ENCODE measurements at places on chromosomes 5 and 9.

- DNase-seq = no peak
These were observed at the start of gene TOR4A for GRCh38 chr9:137277329-137278041. Gene TOR4A, plus strand, starts transcription at chr9:137277726. Its CDS starts 964 bp downstream, at chr9:137278690.

GRCh38 chr5:88799938-88800535 is 82.9 kb downstream of the MEF2C start:
- DNase-seq = no peak

- no peak for DNase-seq
These were observed 3.4 kb downstream of the COL5A1 start for GRCh38 chr9:134644725-134645606.

GRCh38 chr5:14097998-14098471 is 45.1 kb upstream of the TRIO start:
- no peak for DNase-seq

DNA sequence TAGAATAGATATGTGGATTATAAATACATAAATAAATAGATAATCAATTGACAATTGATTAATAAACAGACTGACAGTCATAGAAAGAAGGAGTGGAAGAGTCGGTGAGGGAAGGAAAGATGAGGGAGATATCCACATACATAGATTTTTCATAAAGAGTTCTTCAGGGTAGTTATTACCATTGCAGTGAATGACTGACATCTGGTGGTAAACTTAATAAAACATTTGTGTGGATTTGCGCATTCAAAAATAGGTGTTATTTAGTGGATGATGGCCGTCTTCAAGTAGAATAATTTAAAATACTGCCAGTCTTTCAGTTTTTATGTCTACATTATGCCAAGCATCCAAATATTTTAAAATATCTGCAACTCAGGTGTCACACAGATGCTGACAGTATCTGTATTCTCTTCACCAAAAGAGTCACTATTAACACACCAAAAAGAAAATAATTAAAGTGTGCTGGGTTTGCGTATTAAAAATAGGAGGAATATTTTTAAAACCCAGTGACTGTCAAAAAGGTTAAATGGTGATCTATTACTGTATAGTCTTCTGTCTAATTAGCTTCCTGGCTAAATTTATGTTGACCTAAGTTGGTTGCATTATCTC is 78.8 kb downstream of the GIN1 start:
- DNase-seq = no peak

- peak; percentile 5 for DNase-seq
These were observed 21.1 kb downstream of the UIMC1 start for GRCh38 chr5:176985516-176985915.

DNA sequence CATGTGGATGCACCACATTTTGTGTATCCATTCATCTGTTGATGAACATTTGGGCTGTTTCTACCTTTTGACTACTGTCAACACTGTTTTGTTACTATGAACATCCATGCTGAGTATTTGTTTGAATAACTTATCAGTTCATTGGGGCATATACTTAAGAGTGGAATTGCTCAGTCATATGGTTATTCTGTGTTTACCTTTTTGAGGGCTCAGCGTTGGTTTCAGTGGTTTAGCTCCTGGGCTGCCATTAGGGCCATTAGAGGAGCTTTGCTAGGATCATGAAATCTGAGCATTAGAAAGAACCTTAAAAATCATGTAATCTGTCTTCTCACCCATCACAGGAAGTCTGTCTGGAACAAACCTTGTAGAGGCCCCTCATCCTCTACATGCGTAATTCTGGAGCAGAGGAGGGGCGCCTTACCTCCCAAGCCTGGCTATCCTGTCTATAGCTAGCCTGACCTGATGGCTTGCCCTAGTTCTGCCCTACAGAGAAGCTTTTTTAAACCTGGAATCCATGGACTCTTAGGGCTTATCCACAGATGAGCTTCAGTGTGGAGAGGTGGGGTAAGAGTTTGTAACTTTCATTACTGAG is 92.9 kb downstream of the PDZD2 start:
- no peak for DNase-seq

DNA sequence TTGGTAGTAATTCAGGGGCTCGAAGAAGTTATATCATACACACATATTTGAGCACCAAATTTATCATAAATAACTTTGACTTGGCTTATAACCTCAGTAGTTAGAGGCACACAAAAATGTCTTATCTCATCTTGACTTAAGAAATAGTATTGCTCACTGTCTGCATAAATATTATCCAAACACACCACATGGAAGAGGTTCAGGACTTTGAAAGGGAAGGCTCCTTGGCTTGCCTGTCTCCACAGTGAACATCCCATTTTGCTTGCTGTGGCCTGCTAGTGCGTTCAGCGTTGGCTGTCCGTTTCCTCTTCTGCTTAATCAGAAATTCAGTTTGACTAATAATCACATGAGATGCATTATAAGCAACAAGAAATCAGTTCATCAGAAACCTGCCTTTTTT is 13.9 kb downstream of the GRXCR2 start:
- DNase-seq = no peak

- DNase-seq = no peak
These were observed 118.6 kb downstream of the ARRDC3 start for GRCh38 chr5:91264311-91265051.

- no peak for DNase-seq
These were observed 38.8 kb upstream of the COL5A1 start for GRCh38 chr9:134602547-134603362.

DNA sequence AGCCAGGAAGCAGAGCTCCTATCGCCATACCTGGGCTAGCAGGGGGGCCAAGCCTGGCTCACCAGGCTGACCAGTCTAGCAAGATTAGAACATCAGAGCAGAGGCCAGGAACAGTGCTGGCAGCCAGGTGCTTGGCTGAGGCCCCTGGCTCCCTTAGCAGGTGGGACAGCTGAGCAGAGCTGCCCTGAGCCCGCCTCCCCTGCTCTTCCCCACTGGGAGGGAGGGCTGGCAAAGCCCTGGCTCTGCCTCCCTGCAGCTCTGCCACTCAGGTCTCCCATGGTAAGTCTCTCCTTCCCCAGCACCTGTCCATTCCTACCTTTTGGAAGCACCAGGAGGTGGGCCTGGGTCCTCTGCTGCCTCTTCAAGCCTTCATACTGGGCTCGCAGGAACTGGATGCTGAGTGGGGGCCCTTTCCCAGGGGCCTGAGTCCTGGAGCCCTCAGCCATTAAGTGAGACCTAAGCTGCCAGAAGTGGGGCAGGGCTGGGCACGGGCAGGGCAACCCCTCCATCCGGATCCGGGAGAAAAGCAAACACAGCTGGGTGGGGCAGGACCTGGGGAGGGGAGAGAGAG is 803 bp downstream of the C9orf152 start:
- no peak for DNase-seq

- DNase-seq = no peak
These were observed 47.1 kb upstream of the RXRA start for GRCh38 chr9:134278974-134279640.

DNA sequence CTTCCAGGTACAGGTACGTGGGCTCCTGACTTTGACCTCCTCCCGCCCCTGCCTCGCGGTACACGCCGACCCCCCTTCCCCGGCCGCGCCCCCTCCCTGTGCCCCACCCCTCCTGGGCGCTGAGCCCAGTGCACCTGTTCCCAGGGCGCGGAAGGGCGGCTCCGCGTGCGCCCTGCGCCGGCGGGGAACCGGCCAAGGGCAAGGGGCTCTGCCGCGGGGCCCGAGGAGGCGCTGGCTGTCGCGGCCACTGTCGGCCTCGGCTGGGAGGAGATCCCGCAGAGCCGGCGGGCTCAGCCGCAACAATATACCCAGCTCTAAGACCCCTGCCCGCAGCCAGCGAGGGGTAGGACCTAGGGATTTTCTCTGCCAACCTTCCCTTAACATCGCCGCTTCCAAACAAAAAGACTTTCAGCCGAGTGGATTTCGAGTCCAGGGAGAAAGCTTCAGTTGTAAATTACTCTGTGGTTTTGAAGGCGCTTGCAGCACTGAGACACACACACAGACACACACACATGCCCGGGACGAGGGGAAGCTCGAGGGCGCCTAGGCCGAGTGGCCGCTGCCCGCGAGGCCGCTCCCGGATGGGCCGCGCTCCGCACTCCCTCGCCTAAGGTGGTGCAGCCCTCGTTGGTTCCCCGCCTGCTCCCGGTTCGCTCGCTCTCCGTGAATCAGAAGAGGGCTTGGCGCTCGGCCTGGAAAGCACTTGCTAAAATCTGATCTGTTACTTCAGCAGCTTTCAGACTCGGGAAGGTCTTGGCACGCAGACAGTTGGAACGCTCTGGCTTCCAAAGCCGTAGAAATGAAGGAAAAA is 1.2 kb downstream of the FGF18 start:
- peak; percentile 17 for DNase-seq

DNA sequence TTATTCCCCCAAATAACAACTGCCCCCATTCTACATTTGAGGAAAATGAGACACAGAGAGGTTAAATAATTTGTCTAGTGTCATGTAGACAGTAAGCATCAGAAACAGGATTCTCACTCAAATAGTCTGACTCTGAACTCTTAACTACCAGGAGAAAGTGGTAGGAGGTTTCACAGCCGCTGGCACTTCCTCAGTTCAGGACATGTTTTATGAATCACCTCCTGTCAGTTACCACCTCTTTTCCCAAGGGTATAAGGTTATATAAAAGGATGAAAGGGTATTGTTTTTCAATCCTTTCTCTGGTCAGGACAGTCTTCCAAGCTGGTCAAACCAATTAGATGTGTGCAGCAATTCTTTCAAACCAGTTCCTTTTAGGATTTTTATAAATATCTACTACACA is 52.1 kb downstream of the TSSK1B start:
- no peak for DNase-seq

GRCh38 chr5:76547242-76547890 is 75.8 kb downstream of the F2RL2 start:
- DNase-seq = peak; percentile 92

- no peak for DNase-seq
These were observed 946 bp downstream of the ADCY2 start for GRCh38 chr5:7396713-7397454.

DNA sequence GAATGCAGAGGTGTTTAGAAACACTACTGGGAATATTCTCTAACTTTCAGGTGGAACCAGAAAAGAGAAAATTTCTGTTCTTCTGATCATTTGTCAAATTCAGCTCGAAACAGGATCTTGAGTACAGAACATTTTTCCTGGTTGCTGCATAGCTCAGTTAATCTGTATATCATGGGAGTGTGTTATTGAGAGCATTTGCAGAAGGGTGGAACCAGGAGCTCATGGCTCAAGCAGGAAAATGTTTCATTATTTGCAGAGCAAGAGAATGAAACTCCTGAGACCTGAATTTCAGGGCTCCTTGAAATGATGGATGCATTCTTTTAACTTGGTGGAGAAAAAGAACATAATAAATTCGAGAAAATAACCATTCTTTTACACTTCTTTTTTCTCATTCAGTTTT is 97.9 kb downstream of the AOPEP start:
- DNase-seq = no peak

DNA sequence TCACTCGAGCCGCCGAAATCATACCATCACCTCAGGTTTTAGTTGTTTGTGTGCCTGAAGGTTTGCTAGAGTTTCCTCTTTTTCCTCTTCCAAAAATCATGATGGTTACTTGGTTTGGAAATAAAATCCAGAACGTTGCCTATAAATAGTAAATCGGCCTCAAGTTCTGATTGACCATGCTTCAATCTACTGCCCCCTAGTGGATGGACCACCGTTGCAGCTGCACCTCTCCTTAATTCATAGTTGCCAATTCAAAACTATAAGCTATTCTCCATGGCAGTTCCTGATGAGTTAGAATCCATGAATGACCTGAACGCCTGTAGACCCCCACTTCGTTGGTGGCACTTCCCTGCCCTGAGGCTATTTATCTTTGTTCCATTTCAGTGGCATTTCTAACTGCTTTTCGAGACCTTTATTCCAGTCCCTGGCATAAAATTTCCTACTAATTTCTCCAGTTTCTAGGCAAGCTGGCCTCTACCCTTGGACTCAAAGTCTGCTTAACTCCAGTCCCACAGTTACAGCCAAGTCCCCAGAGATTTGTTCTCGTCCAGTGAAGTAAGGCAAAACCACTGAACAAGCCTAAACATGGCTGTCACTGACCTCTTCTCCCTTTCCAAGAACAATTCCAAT is 422.6 kb downstream of the EFNA5 start:
- peak; percentile 58 for DNase-seq

DNA sequence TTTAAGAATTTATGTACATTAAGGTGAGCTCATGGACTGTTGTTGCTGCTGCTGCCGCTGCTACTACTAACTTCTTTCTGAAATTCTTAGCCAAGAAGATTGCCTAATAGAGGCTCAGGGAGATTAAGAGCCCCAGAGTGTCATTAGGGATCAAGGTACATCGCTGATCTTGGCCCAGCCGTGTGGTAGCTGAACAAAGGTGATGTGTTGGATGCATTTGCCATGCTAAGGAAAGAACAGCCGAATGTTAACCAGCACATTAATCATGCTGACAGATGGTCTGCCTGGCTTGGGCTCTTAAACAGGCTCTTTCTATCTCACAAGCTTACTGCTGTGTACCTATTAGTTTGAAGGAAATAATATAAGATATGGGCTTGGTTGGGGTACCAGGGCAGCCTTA is 137.1 kb downstream of the KCTD16 start:
- DNase-seq = no peak

DNA sequence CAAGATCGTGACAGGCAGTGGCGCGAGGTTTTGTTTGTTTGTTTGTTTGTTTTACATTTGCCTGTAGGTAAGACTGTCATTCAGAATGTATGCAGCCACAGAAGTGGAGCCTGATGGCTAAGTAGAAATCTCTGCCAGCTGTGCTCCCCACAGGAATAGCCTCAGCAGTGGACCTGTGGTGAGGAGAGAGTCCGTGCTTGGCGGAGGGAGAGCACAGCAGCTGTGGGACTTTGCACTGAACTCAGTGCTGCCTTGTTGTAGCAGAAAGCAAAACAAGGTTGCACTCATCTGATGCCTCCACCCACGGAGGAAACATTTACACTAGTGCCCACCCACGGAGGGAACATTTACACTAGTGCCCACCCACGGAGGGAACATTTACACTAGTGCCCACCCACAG is 4.4 kb upstream of the ZNF782 start:
- DNase-seq = no peak

GRCh38 chr5:93320920-93321445 is 260.0 kb downstream of the NR2F1-AS1 start:
- no peak for DNase-seq

DNA sequence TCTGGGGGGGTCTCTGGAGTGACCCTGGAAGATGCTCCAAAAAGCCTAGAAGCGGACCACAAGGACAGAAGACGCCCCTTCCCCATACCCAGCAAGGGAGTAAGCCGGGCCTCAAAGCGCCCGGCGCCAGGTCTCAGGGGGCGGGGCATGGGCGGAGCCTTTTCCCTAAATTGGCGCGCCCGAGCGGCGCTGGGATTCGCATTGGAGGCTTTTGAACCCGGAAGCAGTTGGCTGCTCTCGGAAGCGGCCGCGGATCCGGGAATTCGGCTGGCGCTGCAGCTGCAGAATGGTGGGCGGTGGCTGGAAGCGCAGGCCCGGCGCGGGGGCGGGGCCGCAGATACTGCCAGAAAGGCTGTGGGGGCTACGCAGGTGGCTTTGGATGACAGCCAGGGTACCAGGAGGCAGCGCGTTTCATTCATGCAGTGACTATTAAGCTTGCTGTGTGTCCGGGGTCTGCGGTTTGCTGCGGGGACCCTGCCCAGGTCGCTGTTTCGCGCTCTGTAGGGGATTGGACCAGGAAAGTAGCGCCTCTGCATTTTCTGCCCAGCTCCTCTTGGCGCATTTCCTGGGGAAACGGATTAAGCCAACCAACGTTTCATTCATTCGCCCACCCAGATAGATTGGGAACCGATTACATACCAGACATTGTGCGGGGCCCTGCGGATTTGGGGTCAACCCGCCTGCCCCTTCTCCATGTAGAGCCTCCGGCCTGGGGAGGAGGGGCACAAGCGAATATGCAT is 83.0 kb upstream of the FREM1 start:
- peak; percentile 1 for DNase-seq

All from CD8-positive, alpha-beta T cell (primary cell).